ENCODE measurements at places on chromosomes 11 and 22.
A peak's percentile ranks its signal among the peaks of the same experiment; 100 is the strongest.

GRCh38 chr11:67288198-67288451 is 978 bp upstream of the ANKRD13D start:
- DNase-seq: no peak

DNA sequence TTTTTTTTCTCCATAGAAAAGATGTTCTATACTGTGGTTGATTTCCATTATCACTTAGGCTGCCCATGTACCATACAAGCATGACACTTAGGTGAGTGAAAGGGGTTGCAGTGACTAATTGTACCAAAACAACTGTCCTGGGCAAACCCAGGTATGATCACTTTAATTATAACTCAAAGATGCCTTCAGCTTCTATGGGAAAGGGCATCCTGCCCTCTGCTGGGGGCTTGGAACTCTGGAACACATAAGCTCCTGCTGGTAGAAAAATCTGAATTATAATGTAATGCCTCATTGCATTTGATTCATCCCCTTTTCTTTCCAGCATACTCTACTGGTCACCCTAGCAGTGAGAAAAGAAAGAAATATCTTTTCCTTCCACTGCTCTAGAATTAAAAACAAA is 206.3 kb downstream of the DDX10 start:
- DNase-seq: no peak

GRCh38 chr22:38718414-38718813 is 12.7 kb downstream of the GTPBP1 start:
- DNase-seq: peak; percentile 66

GRCh38 chr11:79045800-79046304 is 395.0 kb downstream of the TENM4 start:
- no peak for DNase-seq

- DNase-seq: no peak
Measured at GRCh38 chr11:44904261-44905020, 46.2 kb downstream of the TP53I11 start.

DNA sequence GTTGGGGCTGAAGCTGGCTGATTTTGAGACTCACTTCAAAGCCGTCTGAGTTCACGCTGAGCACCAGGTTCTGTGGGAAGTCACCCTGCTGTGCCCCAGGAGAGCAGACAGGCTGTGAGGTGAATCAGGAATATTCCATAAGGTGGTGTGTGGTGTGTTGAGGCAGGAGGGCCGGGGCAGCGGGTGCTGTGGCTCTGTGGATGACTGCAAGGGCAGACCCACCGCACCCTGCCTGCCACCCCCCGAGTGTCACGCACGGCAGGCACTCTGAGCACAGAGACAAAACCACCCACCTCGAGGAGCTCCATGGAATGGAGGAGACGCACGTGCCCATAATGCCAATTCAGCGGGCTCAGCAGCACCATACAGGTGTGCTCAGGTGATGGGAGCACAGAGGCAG is 147.8 kb downstream of the PKNOX2 start:
- DNase-seq: no peak

DNA sequence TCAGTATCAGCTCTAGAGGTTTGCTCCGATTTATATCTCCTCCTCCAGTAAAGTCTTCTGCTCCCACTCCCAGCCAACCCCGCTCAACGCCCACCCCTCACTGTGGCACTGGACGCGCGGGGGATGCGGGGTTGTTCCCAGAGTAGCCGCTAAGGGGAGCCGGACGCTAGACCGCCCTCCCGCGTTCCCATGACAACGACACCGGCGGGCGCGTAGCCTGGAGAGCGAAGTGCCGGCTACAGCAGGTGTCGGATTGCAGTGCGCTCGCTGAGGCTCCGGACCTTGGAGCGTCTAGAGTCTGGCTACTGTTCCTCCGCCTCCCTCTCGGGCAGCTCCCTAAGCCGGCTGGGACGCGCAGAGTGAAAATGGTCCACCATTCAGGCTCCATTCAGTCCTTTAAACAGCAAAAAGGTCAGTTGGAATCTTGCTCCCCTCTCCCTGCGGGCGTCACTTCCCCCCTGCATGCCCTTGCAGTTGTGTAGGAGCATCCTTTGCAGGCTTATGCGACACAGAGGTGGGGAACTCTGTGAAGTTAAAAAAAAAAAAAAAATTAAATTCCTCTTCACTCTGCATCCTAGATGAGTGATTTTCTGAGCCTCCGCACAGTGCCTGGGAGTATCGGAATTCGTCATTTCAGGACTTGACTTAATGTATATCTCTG is at the start of gene ANO3:
TSS of gene ANO3 (plus strand) at position 220 of the 661 bp plus-strand sequence. CDS start at position 366, 146 bp downstream.
- peak; percentile 95 for DNase-seq

GRCh38 chr22:30290342-30291057 is 1.2 kb upstream of the CASTOR1 start:
- DNase-seq: no peak

DNA sequence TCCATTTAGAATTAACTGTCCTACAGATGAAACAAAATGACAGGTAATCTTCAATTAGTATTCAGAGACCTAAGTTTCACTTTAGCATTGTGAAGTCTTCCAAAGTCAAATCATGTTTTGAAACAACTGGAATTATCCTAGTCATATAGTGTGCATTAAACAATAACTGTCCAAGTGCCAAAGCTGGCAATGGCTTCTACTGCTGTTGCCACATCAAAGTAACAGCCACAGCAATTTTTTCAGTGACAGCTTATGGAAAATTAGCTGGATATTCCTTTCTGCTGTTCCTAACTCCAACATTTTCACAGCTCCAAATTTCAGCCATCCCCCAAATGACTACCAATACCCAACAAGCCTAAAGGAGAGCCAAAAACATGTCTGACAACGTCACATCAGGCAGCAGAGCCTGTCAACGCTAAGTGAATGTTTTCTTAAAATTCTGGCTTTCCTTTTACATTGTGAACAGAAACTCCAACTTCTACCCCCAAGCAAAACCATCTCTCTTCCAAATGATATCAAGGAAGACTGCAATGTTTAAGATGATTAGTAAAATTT is 45.3 kb upstream of the CCDC34 start:
- no peak for DNase-seq

- DNase-seq: no peak
Measured at GRCh38 chr11:107243929-107244328, 213.7 kb downstream of the CWF19L2 start.

GRCh38 chr11:21897752-21898151 is 295.1 kb upstream of the ANO5 start:
- no peak for DNase-seq

DNA sequence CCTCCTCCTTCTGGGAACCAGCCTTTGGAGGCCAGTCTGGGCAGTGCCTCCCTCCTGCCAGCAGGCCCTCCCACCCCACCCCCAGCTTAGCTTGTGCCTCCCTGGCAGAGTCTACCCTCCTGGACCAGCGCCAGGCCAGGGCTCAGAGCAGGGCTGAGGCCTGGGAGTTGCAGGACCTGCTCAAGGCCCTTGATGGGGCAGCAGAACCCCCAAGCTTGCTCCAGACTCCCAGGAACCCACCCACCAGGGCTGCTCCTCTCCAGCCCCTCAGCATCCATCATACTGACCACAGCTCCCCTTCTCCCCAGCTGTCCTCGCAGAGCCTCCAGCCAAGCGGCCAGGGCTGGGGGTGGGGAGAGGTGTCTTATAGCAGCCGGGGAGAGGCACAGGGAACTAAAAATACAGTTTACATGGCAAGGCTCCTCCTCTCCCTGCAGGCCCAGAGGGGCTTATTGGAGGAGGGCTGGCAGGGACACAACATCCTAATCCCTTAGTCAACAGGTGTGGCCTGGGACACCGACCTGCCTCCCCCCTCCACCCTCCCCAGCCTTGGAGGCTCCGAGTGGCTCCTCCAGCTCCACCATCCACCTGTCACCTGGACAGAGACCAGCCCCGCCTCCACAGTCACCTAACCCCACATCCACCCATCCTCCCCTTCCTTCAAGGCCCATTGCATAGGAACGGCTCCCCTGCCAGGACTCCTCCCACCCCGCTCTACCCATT is 5.2 kb upstream of the MB start:
- DNase-seq: peak; percentile 73

GRCh38 chr22:35840302-35840739 is 122.6 kb downstream of the APOL5 start:
- DNase-seq: peak; percentile 96

DNA sequence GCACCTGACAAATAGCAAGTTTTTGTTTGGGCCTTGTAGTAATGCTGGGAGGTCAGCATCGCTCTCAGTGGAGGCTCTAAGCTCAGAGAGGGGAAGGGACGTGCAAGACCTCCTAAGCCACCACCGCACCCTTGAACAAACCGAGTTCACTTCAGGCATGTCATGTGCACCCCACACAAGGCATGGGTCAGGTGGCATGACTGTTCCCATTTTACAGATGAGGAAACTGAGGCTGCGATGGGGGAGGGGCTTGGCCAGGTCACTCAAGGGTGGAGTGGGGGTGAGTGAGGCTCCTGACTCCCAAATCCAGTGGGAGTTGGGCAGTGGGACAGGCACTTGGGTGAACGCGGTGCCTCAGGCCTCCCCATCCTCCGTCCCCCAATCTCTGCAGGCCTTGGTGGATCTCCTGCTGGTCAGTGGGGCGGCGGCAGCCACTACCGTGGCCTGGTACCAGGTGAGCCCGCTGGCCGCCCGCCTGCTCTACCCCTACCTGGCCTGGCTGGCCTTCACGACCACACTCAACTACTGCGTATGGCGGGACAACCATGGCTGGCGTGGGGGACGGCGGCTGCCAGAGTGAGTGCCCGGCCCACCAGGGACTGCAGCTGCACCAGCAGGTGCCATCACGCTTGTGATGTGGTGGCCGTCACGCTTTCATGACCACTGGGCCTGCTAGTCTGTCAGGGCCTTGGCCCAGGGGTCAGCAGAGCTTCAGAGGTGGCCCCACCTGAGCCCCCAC is 11.2 kb downstream of the TSPO start:
- DNase-seq: no peak

GRCh38 chr11:62925308-62925707 is 4.1 kb upstream of the CHRM1 start:
- DNase-seq: no peak

GRCh38 chr11:67561971-67562619 is 21.5 kb upstream of the GSTP1 start:
- DNase-seq: no peak

DNA sequence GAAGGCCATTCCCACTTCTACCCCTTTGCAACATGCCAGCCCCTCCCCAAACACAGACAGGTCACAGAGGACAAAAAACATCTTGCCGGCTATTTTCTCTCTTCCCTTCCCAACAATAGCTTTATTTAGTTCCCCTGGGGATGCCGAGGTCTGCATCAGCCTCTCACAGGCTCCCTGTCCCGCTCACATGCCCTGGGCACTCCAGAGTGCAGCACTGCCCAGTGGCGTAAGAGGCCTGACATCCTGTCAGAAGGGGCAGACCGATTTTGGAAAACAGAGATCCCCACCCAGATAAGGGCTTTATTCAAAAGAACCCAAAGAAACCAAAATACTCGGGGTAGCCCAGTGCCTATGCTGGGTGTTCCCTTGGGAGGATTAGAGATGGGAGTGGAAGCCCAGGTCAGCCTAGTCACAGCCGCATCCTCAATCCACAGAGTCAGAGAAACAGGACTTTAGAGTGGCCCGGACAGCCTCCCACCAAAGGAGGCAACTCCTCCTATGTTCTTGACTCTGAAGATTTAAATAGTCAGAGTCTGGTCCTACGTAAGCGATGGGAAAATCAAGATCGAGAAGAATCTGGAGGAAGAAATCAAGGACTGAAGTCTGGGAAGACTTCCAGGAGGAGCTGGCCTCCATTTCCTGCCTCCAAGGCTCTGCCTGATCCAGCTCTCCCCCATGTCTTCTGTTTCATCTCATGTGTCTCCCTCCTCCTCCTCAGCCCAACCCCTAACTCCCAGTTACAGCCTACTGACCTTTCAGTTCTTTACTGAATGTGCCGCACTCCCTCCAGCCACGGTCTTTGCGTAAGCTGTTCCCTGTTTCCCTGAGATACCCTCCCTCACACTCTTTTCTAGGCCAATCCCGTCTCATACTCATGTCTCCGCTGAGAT is 129.3 kb downstream of the FBXO7 start:
- peak; percentile 38 for DNase-seq

DNA sequence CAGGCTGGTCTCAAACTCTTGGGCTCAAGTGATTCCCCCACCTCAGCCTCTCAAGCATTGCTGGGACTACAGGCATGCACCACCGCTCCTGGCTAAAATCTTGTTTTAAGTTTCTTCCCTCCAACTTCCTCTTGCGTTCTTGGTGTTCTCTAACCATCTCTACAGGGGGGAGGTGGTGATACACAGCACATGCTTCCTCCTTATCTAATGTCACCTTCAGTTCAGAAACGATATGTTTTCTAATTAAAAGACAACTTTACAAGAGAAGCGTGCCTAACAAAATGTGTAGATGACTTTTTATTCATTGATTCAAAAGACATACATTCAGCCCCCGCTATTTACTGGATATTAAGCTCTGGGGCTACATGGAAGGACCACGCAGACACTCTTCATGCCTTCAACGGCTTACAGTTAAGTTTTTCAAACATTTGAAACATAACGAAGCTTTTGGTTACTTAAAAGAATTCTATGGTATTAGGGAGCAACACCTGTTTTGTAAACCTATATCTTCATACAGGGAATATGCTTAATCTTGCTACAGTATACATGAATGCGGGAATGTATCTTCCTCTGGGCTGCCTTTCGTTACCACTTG is 933 bp upstream of the DLAT start:
- DNase-seq: no peak

DNA sequence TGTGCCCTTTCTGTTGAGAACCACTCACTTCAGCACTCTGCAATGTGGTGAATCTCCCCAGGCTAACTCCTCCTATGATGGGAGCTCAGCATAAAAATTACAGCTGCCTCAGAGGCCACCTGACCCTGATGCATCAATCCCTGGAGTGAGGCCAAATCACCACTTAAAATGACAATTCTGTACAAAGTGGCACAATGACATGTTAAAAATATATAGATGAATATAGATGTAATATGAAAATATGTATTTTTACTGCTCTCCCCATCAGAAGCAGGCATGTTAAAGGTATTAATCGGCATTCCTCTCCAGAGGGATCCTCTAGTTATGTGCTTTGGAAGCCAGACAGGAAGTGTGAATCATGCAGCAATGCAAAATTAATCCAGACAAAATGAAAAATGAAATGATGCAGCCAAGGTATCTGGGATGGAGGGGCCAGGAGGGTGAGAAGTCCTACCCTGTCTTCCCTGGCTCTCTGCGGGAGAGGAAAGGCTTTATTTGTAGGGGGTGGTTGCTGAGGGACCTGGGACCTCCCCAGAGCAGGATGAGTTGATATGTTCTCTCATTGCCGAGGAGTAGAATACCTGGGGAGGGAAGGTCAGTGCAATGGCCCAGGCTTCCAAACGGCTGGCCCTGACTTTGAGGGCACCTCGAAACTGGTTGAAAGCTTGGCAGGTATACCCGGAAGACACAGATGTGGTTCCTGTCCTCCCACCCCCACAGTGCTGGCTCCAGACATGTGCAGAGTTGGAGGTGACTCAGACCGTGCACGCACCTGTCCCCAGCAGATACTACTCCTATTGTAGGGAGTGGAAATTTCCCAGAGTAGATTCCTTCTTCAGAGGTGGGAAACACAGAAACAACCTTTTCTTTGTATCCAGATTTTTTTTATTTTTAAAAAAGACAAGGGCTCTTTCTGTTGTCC is 347.9 kb upstream of the NCAM1 start:
- peak; percentile 57 for DNase-seq

DNA sequence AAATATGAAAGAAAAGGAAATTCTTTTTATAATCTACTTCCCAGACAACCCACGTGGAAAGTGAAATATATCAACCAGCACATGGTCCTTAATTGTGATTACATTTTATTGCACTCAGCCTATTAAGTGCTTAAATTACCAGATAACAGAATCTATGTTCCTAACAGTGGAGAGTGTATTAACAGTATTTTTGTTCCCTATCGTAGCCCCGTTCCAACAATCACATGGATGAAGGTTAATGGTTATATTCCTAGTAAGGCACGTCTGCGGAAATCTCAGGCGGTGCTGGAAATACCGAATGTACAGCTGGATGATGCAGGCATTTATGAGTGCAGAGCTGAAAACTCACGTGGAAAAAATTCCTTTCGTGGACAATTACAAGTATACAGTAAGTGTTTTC is 626.1 kb upstream of the ARHGAP42 start:
- no peak for DNase-seq

Data from stomach (tissue), 19 donors.